ENCODE measurements at places on chromosomes 7 and 10.
A peak's percentile ranks its signal among the peaks of the same experiment; 100 is the strongest.

DNA sequence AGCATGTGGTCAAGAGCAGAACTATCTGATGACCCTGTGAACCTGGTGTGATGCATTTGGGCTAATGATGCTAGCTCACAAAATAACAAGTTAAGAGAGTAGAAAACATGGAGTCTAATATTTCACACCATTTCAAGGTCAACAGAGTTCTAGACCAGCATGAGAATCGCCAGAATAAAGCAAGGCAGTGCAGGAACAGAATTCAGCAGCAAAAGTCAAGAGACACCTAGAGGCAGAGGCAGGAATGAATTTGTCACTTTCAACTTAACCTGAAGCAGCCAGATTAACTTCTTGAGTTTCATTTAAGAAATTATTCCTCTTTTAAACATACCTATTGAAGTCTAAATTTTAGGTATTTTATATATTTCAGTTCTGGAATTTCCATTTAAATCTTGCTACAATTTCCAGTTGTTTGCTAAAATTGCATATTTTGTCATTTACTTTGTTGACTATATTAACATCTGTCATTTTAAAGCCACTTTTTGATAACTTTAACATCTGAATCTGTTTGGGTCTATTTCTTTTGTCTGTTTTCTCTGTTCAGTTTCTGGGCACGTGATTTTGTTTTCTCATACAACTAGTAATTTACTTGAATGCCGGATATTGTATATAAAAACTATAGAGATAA lies 44.2 kb upstream of the PRSS58 start:
- no peak for DNase-seq

DNA sequence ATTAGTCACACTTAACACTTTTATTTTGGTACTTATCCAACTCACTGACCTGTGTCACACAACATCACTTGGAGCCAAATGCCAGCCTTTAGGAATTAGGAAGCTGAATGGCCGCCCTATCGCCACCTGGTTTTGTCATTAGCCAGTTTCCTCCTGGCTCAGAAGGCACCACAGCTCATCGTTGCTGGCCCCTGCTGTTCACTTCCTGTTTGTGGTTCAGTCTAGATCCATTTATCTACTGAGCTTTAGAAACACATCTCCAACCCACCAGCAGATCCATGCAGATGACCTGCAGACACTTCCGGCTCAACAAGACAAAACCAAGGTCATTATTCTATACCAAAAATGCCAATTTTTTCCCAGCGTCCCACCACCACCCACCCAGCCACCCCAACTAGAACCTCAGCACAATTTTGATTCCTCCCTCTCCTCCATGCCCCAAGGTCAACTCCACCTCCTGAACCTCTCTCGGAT lies 193.5 kb upstream of the NEBL start:
- no peak for DNase-seq

- DNase-seq: no peak
These were observed 137.8 kb downstream of the MAPK8 start for GRCh38 chr10:48444266-48444665.

- DNase-seq: no peak
These were observed 10.7 kb upstream of the KPNA7 start for GRCh38 chr7:99218406-99219184.

DNA sequence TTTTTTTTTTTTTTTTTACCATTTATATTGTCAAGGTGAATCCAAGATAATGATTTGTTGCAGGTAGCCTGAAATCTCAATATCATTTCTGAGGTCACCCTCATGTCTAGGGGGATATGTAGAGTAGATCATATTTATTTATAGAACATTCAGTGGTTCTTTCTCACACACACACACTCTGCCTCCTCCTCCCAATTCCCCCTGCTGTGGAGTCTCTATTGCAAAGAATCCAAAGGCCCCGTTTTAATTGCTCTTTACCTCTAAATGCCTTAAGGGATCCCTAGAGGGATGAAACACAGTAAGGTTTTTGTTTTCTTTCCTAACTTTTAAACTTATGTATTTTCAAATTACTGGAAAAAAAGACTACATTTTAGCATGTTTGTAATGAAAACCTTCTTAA lies 170.0 kb downstream of the PRKG1 start:
- no peak for DNase-seq

- peak; percentile 18 for DNase-seq
These were observed 137.0 kb downstream of the GRK5 start for GRCh38 chr10:119344381-119344780.

Data from left hindlimb (tissue), 1 donor.